Natural killer cell (primary cell): ENCODE measurements at places on chromosomes 2 and 18. TPM values are rescaled to one million over a fixed set of nuclear protein-coding genes. Genes with fewer than 3 reads are reported as not detected.

Gene SCG2
- total RNA-seq = not detected

Gene STK39
- 53.3 TPM for total RNA-seq

Gene SH3RF3
- 0.61 TPM for total RNA-seq

Gene PLEK
- total RNA-seq = 307 TPM

GRCh38 chr18:51069885-51070284 is 39.9 kb downstream of the SMAD4 start:
- no peak for DNase-seq

- no peak for DNase-seq
Measured at GRCh38 chr2:71005271-71006202, 10.9 kb upstream of the TEX261 start.

DNA sequence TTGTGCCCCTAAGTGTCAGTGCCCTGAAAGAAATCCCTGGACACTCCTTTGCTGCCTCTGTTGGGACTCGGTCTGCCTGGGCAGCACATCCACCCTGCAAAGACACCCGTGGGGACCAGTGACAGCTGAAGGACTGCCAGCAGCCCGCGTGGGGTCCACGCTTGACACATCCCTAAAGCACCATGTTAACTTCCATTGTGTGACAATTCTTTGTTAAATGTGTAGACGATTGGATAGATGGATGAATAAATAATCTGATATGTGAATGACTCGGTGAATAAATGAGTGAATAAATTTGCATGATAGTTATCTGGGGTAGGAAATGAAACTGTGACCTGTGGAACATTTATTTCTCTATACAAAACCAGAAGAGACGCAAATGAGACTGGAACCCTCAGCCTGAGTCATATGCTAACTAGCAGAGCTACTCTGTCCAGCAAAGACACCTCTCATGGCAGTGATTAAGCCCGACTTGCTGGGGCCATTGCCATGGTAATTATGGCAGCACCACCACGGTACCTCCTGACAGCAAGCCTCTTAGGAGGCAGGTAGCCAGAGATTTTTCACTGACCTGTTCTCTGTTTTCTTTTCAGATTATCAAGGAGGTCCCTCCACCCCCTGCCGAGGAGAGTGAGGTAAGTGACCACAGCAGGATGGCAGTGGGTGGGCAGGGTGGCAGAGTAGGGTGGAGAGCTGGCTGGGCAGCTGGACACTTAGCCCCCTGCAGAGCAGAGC is 156.8 kb downstream of the ANTXR1 start:
- DNase-seq = no peak

- DNase-seq = no peak
Measured at GRCh38 chr2:110906613-110907298, 174.4 kb downstream of the ACOXL start.

DNA sequence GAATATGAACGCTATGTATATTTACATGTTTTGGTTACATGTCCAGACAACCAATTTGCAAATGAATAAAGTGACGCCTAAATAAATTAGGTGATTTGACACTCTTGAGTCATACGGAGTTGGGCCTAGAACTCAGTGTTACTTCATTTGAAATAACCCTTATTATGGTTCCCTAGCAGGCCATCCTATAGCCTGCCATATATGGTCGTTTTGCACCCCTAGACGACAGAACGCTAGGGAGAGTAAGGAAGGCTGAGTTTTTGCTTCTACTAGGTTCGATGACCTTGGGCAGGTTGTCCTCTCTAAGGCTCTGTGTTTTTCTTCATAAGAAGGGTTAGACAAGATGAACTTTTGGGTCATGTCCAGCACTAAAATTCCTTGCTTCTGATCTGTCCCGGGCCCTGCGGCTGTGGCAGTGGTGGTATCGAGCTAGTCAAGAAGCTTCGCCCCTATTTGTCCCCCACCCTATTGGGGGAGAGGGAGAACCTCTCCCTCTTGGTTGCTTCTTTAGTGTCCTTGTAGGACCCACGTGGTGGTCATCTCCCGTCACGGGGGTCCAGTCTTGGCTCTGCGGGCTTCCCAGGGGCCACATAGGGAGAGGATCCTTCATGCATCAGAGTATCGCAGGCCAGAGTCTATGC is 574 bp upstream of the EML4 start:
- no peak for DNase-seq

GRCh38 chr2:63662028-63662804 is 73.5 kb downstream of the MDH1 start:
- no peak for DNase-seq

- DNase-seq = peak; percentile 19
Measured at GRCh38 chr2:224586127-224586695, 1.0 kb upstream of the CUL3 start.

DNA sequence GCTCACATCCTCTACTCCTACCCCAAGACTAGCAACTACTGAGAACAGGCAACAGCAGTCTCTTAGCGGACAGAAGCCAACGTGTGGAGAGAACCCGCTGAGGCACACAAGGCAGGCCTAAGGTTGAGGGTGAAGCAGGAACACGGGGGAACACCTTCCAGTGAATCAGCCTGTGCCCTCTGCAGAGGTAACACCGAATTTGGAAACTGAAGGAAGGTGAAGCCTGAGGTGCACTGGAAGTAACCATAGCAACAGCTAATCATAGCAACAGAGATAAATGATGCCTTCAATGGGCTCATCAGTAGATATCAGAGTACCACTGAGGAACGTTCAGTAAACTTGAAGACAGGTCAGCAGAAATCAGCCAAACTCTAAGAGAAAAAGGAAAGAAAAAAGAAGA is 43.3 kb downstream of the OSBPL1A start:
- DNase-seq = no peak
